Skin of body (tissue), 3 donors: ENCODE measurements at places on chromosomes 16 and 17. TPM values are rescaled to one million over a fixed set of nuclear protein-coding genes. Genes with fewer than 3 reads are reported as not detected.

The TP53TG3C gene
- not detected for total RNA-seq

DNA sequence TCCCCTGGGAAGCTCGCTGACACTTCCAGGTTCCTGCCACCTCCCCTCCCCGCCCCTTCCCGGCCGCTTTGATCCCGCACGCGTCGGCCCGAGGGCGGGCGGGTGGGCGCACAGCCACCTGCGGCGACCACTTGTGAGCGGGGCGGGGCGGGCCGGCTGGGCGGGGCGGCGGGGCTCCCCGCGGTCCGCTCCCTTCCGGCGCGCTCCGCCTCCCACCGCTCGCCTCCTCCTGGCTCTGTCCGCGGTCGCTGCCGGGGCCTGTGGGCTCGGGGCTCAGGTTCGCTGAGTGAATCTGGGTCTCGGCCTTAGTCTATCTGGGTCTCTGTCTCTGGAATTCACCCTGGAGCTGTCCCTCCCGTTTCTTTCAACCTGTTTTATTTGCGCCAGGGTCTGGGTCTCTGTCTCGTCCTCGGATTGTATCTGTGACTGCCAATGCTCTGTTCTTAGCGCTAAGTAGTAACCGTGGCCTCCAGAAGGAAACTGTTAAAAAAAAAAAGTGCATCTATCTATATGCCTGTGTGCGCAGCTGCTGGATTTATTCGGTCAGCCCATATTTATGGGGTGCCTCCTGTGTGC lies 2.7 kb upstream of the HES7 start:
- DNase-seq: no peak

DNA sequence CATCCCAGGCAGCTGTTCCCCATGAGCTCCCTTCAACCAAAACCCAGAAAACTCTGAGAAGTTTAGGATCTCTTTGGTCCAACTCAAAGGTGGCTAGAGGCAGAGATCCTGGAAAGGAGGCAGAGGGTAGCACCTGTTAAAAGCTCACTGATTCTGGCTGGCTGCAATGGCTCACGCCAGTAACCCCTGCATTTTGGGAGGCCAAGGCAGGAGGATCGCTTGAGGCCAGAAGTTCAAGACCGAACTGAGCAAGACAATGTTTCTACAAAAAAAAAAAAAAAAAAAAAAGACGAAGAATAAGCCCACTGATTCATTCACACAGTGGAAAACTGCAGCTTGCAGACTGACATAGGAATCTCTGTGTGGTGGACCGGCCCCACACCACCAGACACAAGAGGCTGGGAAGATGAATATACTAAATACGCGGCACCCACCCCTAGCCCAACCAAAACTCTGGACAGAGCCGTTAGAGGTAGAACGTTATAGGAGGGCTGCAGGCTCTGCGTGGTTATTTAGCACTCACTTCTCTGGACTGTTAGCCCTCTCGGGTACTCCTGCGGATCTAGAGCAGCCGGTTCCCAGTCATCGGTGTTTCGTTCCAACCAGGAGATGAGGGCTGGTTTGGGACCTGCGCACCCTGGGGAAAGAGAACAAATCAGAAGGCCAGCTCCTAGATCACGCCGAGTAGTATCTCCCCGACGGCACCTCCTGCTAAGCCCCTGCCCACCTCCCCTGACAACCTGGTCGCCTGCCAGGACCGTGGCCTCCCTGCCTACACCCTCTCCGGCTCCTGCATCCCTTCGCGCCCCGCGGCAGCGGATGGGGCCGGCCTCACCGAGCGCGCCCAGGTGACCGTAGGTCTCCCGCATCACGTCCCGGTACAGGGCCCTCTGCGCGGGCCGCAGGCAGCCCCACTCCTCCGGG lies 925 bp downstream of the ZNF689 start:
- DNase-seq: no peak

GRCh38 chr16:85187002-85187401 lies 74.7 kb upstream of the CIBAR2 start:
- DNase-seq: no peak

The KRT25 gene
- 608 TPM for total RNA-seq

The NPIPA3 gene
- total RNA-seq: not detected

The CD300A gene
- 6.0 TPM for total RNA-seq

DNA sequence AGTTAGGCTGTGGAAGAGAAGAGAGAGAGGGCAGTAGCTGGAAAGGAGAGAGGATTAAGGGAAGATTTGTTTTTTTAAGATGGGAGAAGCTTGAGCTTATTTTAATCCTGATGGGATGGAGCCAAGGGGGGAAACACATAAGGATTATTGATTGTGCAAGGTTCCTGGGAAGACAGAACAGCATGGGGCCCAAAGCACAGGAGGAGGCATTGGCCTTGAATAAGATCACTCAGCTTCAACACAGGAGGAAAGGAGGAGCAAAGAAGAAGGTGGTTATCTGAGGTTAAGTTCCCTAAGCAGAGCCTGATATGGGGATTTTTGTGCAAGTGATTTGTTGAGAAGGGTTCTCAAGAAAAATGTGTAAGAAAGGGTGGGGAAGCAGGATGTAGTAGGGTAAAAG lies 169.8 kb downstream of the ABCC12 start:
- no peak for DNase-seq

DNA sequence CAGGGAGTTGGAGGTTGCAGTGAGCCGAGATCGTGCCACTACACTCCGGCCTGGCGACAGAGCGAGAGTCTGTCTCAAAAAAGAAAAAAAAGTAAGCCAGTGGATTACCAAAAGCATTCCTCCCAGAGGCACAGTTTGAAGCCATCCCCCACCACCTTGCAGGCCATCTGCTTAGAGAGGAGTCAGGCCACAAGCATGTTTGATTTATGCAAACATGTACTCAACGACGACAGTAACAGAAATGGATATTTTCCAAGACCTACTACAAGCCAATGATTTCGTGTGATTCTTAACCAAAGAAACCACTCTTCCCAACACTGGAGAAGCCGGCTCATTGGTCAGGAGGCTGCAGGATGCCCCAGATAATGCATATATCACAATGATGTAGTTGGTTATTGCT lies 34.8 kb downstream of the MYH13 start:
- peak; percentile 28 for DNase-seq

- no peak for DNase-seq
These were observed 6.9 kb downstream of the ELAC2 start for GRCh38 chr17:13010959-13011358.

- no peak for DNase-seq
These were observed 6.1 kb downstream of the ZG16 start for GRCh38 chr16:29784157-29784556.

GRCh38 chr16:86508028-86508946 lies 2.0 kb upstream of the FOXF1 start:
- DNase-seq: no peak

GRCh38 chr17:64984181-64984580 lies 64.9 kb upstream of the LRRC37A3 start:
- DNase-seq: no peak

DNA sequence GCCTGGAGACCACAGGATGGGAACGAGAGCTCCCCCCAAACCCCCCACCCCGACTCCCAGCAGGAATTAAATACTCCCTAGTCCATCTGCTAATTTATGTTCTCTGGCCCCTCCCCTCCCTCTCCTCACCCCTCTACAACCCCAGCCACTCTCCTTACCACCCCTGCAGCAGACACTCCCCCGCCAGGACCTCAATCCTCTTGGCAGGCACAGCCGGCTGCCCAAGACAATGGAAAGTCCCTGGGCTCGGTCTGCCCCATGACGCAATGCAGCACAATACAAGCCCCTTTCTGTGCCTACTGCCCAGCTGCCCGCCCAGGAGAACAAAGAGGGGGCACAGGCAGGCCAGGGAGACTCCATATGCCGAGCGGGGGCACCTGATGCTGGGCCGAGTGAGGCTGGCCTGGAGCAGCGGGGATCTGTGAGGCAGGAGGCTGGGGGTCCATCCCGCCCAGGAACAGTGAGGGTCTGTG lies 30.3 kb upstream of the CDC42EP4 start:
- DNase-seq: peak; percentile 48

The CCL8 gene
- 3.1 TPM for total RNA-seq

- DNase-seq: peak; percentile 7
These were observed 59.8 kb downstream of the BMERB1 start for GRCh38 chr16:15494236-15494635.

DNA sequence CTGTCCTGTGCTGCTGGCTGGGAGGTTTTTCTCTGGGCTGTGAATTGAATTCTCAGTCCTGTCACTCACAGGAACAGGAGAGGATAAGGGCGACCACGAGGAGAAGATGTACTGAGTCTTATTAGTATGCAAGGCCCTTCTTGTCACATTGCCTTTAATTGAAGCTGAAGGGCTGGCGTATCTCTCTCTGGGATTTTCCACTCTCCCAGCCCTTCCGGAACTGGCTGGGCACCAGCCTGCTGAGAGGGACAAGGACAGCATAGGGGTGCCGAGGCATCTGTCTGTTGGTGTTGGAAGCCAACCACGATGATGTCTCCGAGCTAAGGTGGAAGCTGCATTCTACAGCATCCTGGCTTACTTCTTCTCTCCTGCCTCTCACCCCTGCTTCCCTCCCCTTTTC lies 33.2 kb downstream of the GPRC5B start:
- DNase-seq: no peak
